ENCODE measurements at places on chromosomes 3 and 15. TPM values are rescaled to one million over a fixed set of nuclear protein-coding genes. Genes with fewer than 3 reads are reported as not detected.

AGBL1 gene
- not detected for total RNA-seq

TRPC1 gene
- total RNA-seq = 29.0 TPM

MYO5C gene
- under 0.01 TPM for total RNA-seq

LMOD3 gene
- total RNA-seq = not detected

TF gene
- 0.30 TPM for total RNA-seq

RPLP1 gene
- 77.6 TPM for total RNA-seq

RPS17 gene
- 2,990 TPM for total RNA-seq

PIK3R4 gene
- 51.0 TPM for total RNA-seq

STOML1 gene
- total RNA-seq = 18.5 TPM

All from smooth muscle cell of the coronary artery (primary cell).